ENCODE measurements at places on chromosomes 1 and 21.
A peak's percentile ranks its signal among the peaks of the same experiment; 100 is the strongest.

- DNase-seq = no peak
These were observed 120.2 kb downstream of the NRDC start for GRCh38 chr1:51758310-51758709.

GRCh38 chr1:82086739-82087138, 286.0 kb downstream of the ADGRL2 start:
- DNase-seq = peak; percentile 71

GRCh38 chr1:179437171-179437570, 71.4 kb downstream of the AXDND1 start:
- no peak for DNase-seq

DNA sequence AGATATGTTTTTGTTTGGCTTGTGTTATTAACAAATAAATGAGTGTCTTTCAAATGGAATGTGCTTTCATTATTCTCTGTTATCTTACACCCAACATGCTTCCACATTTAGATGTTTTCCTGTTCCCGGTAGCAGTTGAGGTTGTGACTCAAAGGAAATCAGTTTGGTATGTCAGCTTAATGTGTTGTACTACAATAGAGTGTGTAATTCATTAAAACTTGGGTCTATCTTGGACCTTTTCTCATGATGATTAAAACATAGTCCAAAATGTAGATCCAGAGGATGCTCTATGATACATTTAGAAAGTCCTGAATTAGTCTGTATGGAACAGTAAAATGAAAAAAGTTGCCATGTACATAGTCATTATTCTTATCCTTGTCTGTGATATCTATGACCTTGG, 26.7 kb downstream of the RTCA start:
- peak; percentile 8 for DNase-seq

GRCh38 chr1:221865808-221866207, 123.9 kb upstream of the DUSP10 start:
- peak; percentile 58 for DNase-seq

DNA sequence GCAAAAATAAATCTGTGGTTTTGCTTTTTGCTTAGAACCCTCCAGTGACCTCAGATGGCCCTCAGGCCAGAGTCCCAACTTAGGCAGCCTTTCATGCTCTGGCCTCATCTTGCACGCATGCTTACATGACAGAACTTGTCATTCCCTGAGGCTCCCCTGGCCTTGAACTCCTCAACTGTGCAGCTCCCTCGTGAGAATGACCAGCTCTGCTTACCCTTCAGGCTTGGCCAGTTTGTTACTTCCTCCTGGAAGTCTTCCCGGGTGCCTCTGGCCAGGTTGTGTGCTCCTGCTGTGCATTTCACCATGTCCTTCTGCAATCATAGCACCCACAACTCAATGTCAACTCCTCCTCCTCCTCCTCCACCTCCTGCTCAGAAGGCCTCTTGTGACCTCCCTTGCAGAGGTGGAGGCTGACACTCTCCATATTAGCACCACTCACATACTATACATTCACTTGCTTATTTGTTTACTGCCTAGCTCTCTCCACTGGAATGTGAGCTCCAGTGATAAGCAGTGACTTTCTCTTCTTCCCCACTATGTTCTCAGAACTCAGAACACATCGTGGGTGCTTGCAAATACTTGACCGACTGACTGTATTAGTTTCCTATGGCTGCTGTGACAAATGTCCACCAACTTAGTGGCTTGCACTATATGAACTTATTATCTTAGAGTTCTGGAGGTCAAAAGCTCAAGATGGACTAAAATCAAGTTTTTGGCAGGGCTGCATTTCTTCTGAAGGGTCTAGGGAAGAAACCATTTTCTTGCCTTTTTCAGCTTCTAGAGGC, 41.9 kb downstream of the RCSD1 start:
- DNase-seq = no peak

- DNase-seq = no peak
These were observed 33.3 kb upstream of the TENT5C start for GRCh38 chr1:117572546-117572945.

DNA sequence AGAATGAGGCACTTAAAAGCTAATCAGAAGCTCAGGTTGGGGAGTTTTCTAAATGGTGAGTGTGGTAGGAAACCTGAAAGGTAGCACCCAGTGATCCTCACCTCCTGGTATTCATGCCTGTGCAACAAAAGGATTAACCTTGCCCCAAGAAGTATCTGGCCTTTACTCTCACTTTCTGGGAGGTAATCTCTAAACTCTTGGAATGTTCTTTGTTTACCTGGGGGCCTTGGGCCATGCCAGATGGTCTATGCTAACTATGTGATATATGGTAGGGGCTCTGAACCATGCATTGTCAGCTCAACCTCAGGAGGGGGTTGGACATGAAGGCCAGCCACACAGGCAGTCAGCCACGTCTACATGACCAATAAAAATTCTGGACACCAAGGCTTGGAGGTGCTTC, 24.4 kb upstream of the TRIM33 start:
- no peak for DNase-seq

GRCh38 chr1:212040629-212041412, 5.3 kb downstream of the DTL start:
- peak; percentile 51 for DNase-seq

- DNase-seq = peak; percentile 10
These were observed 252.9 kb downstream of the KCNT2 start for GRCh38 chr1:196355206-196355786.

DNA sequence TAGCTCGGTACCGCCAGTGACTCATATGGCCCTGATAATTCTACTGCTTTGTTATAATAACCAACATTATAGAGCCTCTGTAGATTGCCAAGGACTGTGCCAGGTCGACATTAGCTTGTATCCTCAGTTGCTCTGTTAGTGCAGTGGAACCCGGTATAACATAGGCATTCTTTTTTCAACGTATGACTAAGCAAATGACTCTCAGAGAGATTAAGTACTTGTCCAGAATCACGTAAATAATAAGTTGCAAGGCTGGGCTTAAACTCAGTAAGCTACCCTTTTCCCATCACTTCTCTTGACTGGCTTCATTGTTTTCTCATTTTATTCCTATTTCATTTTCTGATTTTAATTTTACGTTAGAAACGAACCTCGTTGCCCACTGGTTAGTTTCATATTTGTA, 85.1 kb downstream of the UBE4B start:
- DNase-seq = no peak

DNA sequence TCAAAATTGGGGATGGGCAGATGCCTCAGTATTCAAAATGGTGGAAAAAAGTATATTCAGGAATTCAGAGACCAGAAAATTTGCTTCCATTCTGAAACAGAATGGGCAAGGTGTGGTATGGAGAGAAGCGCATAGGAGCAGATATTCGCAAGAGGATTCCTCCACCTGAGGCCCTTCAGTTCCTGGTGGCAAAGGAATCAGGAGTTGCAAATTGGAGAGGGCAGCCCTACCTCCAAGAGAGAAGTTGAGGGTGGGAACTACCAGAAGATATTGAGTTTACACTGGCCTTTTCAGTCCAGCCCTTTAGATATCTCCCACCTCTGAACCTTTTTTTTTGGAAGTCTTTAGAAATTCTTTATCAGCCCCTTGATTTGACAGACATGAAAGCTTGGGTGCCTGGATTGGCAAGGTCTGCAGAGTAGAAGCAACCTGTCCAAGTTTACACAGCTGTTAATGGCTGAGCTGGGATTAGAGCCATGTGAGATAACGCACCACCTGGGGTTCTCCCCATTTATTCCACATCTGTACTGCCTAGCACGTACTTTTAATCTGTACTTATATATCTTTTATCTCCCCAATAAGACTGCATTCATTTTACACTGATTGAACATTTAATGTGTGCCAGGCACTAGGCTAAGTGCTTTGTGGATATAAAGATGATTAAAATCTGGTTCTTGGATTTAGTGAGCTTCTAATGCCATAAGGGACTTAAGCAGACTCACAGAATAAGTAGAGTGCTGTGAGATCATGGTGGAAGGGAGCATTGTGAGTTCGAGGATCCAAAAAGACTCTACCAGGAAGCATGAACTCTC, 99.5 kb downstream of the NGF start:
- DNase-seq = no peak

- peak; percentile 18 for DNase-seq
These were observed 1.1 kb upstream of the ZNF496 start for GRCh38 chr1:247332623-247333361.

DNA sequence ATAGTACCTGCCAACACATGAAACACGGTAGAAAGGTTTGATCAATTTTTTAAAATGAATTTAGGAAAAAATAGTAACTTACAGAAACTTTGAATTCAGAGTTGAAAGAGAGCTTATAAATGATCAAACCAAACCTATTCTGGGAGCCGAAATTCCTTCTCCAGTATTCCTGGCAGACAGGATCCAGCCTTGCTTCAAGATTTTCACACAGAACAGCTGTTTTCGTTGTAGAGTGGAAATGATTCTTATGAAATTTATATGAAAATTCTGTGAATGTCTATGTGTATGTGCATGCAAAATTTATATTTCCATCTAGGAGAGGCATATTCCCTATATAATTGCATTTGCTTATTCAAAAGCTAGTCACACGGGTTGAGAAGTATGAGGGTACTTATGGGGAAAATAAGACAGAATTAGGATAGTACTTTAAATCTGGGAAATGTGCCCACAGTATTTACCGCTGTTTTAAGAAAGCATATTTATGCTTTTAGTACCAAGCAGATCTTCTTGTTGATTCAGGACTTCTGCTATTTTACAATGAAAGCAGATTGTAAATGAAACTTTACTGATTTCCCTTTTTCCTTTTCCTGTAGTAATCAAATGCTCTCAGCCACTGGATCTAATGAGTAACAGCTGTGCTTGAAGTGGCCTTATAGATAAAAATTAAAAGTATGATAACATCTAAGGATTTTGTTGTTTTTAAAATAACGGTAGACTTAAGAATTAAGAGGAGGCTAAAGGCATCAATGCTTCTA, 30.4 kb downstream of the PRRX1 start:
- DNase-seq = no peak

- peak; percentile 80 for DNase-seq
These were observed 76.4 kb downstream of the ST3GAL3 start for GRCh38 chr1:43783671-43784205.

- DNase-seq = no peak
These were observed 46.0 kb downstream of the CEP350 start for GRCh38 chr1:180000575-180000974.

- peak; percentile 8 for DNase-seq
These were observed 38.4 kb upstream of the SPAG17 start for GRCh38 chr1:118223426-118223825.

GRCh38 chr1:116374353-116375147, 1.5 kb downstream of the ATP1A1 start:
- no peak for DNase-seq

DNA sequence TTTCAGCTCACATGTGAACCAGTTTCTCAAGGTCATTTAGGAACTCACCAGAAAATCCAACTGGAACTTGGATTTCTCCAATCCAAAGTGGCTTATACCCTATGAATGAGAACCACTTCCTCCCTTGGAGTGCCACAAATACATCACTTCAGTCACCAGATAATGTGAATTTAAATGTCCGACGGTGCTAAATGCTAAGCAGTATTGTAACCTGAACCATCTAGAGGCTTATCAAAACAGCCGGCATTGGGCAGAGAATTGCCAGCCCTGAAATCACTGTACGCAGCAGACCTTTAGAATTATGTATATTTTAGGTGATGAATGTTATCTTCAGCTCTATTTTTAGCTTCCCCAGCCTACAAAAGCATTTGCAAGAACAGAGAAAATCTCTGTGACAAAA, 76.8 kb upstream of the COX20 start:
- DNase-seq = no peak

DNA sequence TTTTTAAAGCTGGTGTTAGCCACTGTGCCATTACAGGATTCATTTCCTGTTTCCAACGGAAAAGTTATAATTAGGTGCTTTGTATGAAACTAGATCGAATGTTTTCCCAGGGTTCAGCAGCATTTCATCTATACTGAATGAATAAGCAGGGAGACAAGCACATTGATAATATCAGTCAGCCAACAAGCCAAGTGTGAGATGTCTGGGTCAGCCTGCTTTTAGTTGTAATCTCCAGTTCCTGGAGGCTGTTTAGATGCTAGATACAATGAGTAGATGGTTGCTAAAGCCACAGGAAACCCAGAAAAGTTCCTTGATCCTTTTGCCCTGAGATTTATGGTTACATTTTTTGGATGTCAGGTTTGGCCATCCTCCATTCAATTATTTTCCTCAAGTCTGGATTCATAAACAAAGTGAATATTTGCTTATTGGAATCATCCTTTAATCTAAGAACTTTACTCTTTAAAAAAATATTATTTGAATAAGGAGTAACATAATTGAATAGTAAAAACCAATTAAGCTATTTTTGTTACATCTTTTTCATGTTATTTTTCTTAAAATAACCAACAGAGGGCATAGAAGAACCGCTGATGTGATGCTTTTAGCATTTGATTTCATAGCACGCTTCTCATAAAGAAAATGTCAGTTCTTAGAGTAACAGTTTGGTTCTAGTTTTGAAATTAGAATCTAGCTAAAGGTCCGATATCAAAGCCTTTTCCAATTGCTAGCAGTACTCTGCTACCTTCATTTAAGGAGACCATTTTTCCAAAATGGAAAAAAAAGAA, 76.6 kb downstream of the HSPA13 start:
- DNase-seq = no peak

DNA sequence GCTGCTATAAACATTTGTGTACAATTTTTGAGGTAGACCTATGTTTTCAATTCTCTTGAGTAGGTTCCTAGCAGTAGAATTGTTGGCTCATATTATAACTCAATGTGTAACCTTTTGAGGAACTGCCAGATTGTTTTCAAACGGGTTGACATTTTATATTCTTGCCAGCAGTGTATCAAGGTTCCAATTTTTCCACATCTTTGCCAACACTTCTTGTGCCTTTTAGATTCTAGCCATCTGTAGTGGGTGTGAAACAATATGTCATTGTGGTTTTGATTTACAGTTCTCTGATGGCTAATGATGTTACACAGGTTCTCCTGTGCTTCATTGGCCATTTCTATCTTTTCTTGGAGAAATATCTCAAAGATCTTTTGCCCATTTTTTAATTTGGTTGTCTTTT, 36.4 kb downstream of the MAP3K7CL start:
- no peak for DNase-seq

DNA sequence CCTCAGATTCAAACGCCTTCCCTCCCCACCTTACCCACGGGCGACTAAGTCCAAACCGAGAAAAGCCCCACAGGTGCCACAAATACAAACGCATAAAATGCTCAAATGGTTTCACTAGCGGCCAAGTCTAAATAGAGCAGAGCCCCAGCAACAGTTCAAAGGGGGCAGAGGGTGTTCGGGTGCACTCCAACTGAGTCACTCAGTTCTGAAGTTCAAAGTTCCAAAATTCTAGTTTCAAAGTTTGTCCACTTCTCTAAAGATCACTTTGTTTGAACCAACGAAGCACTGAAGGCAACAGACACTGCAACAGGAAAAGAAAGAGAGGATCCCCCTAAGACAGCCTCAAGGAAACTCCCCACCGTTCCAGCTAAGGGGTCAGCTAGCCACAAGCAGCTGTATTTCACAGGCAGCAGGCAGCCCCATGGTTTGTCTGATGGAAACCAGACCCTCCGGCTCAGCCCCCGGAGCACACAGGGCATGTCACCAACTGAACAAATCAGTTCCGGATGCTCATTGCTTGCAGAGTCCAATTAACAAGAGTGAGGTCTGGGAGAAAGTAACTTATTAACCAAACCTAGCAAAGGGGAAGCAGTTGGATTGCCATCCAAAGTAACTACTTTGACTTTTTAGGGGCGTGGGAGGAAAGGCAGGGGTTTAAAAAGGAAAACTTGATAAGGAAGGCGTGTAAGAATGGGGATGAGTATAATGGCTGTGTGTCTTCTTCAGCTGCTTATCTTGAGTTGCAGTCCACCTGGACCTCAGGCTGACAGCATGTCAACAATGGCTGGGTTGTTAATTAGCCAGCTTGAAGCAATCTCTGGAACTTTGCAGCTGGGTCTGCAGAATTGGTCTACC, 1423.9 kb upstream of the PRMT6 start:
- no peak for DNase-seq
